ENCODE measurements at places on chromosomes 16 and 17. TPM values are rescaled to one million over a fixed set of nuclear protein-coding genes. Genes with fewer than 3 reads are reported as not detected.

Gene TUFM
- 120 TPM for total RNA-seq

Gene HLF
- 0.49 TPM for total RNA-seq

Gene C16orf96
- total RNA-seq: 0.38 TPM

Gene KRTAP1-1
- total RNA-seq: not detected

Gene STRADA
- total RNA-seq: 57.1 TPM

Gene CNGB1
- not detected for total RNA-seq

Gene ABCC3
- not detected for total RNA-seq

Gene NPTX1
- not detected for total RNA-seq

Gene SLFN13
- 15.9 TPM for total RNA-seq

Gene MTSS2
- total RNA-seq: 26.8 TPM

Gene KRTAP4-4
- not detected for total RNA-seq

Gene CCL1
- not detected for total RNA-seq

Gene FOXL1
- total RNA-seq: not detected

Gene VMO1
- 0.60 TPM for total RNA-seq

Gene UNC13D
- total RNA-seq: 147 TPM

Gene CTDNEP1
- 138 TPM for total RNA-seq

Gene GAST
- not detected for total RNA-seq

Gene MVP
- total RNA-seq: 123 TPM

Gene GLTPD2
- not detected for total RNA-seq

Gene WFIKKN2
- not detected for total RNA-seq
